ENCODE measurements at places on chromosomes 11 and 22.

- DNase-seq: no peak
Observed at GRCh38 chr11:2741377-2742131, 41.8 kb upstream of the KCNQ1OT1 start.

DNA sequence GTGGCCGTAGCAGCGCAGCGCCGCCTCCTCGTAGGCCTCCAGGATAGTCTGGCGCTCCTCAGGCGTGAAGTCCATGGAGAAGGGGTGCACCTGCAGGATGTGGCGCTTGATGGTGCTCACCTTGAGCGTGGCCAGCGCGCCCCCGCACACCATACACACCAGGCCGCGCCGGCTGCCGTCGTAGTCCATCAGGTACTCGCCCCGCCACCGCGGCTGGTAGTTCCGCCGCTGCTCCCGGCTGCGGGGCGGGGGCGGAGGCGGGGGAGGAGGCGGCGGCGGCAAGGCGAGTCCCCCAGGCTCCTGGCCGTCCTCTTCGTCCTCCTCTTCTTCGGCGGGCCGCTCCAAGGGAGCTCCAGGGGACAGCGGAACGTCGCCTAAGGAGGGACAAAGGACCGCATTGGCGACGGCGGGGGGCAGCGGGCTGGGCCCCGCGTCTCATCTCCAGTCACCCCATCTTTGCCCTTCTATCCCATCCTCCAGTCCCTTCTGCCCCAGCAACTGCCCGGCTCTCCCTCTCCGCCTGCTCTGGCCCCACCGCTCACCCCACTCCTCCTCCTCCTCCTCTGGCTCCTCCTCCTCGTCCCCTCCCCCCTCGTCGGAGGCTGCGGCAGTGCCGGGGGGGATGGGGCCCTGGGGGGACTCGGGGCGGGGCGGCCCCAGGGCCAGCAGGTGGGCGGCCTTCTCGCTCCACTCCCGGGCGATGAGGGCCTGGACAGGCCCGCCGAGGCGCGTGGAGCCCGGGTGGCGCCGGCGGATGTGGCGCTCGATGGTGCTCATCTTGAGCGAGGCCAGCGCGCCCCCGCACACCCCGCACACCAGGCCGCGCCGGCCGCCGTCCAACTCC, 4.9 kb downstream of the ZFTA start:
- no peak for DNase-seq

DNA sequence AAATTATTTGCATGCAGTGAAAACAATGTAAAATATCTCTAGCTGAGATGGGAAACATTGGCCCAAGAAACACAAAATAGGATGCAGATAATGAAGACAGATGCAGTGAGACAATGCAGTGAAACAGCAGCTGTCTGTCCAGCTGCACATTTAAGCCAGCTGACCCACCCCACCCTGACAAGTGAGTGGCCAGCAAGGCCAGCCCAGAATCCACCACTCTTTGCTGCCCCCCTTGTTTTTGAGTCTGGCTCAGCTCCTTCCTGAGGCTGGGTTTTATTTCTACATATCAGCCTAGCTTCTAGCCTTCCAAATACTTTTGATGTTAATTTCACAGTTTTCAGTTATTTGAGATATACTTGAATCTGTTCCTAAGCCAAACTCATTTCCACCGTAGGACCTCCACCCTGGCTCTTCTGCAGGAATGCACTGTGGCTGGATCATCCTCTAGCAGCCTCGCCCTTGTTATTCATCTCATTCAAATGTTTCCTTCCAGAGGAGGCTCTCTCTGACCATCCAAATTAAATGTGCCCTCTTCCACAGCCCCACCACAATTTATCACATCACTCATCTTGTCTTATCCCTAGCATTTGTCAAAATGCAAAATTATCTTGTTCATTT, 154.1 kb upstream of the POU2AF2 start:
- DNase-seq: no peak

DNA sequence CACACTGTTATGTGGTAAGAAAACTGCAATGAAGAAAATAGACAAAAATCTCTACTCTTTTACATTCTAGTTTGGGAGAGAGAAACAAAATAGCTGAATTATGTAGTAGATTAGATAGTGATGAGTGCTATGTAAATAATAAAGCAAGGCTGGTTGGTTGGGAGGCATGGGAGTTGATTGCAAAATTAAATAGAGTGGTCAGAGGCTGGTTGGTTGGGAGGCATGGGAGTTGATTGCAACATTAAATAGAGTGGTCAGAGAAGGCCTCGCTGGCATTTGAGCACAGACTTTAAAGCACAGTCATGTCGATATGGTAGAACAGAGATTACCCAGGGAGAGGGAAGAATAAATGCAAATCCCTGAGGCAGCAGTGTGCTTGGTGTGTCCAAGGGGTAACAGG, 22.4 kb downstream of the SIK2 start:
- DNase-seq: no peak

DNA sequence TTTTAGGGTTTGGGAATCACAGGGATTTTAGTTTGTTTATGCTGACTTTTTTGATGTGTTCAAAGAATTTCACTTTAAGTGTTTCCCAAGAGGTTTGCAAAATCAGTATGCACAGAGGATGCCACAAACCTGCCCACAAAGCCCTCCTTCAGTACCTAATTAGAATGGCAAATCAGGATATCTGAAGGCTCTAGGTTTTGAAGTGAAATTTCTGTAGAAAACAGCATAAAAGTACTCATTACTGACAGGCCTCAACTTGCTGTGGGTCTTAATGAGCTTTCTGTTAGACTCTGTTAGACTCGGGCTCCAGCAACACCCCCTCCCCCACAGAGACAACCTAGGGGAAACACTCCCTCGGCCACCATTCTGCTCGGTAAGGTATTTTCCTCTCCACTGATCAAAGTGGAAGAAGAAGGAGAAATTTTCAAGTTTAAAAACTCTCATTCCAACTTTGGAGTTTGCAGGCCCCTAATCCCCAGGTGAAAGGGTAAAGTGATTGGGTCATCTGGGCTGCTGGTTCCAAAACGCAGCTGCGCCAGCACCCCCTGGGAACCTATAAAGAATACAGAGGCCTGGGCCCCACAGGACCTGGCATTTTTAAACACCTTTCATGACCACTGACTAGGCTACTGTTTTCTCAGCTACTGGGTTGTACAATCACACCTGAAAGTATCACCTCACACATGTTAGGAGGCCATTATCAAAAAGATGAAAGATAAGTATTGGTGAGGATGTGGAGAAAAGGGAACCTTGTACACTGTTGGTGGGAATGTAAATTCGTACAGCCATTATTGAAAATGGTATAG, 67.5 kb downstream of the PLEKHA7 start:
- DNase-seq: no peak

GRCh38 chr11:102964867-102965266, 9.3 kb upstream of the MMP13 start:
- no peak for DNase-seq

GRCh38 chr11:11349870-11350337, 3.1 kb downstream of the CSNK2A3 start:
- no peak for DNase-seq

- no peak for DNase-seq
Observed at GRCh38 chr11:30017445-30017895, 640 bp upstream of the KCNA4 start.

DNA sequence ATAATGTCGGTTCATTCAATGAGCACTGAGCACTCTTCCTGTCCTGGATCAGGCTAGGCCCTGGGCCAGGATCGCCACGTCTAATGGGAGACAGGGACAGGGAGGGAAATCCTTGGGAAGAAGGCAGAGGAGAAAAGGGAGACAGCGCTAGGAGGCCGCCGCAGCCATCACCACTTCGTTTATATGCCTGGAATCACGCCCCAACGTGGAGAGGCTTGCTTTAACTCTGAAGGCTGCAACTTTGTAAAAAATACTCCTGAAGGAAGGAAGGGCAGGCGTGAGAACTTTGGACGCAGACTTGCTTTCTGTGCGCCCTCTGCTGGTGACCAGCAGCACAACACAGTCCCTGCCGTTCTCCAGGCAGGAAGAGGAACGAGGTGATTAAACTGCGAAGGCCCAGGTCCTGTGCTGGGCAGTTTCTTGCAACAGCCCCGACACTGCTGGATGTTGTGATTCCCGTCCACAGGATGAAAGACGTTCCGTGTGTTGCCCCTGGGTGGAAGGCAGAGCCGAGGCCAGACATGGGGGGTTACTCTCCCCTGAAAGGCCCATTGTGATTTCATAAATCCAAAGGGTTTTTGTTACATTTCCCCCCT, 22.1 kb downstream of the RIBC2 start:
- peak; percentile 77 for DNase-seq

GRCh38 chr11:103744496-103745153, 291.8 kb upstream of the DDI1 start:
- DNase-seq: no peak

DNA sequence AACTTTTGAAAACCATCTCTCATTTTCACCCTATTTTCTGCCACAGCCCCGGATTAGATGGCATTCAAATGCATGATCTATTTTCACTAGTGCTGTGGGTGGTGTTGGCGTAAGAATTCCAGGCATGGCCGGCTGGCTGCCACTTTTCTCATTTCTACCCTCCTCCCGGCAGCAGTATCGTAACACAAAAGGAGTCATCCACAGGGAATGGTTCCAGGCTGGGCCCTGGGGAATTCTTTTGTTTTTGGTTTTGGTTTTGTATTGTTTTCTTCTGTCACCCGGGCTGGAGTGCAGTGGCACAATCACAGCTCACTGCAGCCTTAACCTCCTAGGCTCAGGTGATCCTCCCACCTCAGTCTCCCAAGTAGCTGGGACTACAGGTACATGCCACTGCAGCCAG, 13.8 kb downstream of the JAML start:
- DNase-seq: no peak

- no peak for DNase-seq
Observed at GRCh38 chr11:40280159-40281051, 1179.0 kb downstream of the LRRC4C start.

DNA sequence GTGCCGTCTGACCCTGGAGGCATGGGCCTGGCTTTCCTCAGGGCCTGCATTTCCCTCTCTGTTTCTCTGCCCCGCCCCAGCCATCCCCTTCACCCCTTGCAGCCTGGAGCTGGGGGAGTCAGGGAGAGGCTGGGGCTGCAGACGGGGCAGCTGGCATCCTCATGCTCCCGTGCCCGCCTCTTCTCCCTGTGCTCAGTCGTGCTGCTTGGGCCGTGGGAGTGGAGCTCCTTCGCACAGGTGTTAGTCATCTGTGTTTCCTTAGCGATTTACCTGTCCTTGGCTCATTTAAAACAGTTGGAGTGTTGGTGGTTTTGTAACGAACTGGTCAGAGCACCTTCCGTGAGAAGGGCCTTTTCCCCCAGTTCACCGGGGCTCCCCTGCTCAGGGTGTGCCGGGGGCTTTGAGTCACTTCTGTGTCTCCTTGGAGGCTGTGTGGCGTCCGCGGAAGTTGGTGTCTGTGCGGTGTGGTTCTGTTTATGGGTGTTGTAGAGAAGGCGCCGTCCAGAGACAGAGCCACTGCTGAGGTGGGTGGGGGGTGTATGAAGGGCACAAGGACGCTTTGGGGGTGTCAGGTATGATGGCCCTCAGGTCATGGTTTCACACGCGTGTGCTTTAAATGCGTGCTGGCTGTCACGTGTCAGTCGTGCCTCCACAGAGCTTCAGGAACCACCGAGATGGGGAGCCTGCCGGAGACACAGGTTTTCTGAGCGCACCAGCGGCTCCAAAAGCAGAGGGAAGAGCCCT, 19.5 kb downstream of the BRSK2 start:
- no peak for DNase-seq

DNA sequence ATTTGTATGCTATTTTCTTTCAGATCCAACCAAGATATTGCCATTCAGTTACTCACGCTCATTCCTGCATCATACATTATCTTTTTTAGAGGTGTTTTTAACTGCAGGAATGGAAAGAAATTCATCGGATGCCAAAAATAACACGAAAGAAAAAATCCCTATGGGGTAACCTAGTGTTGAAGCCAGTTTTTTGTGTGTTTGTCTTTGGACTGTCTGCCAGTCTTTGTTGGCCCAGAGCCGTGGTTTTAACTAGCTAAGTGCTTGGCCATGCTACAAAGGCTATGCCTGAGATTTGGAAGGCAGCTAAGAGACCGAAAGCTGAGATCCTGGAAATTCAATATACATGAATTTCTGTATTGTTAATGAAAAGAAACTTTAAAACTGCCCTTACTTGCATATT, 309.8 kb upstream of the CNTN5 start:
- DNase-seq: peak; percentile 73

DNA sequence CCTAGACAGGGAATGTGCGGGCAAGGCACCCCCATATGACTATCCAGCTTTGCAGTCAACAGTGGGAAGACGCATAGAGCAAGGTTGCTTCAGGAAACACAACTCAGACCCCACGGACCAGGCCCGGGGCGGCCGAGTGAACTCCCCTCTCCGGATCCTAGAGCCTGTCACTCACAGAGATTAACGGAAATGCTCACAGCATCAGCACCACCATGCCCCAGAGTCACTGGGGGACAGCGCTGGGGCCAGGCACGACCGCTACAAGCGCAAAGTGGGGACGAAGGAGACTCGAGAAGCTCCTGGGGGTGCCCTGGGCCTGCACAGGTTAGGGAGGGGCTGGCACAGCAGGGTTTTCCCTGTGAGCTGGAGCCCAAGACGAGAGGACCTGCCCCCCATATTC, 15.9 kb downstream of the MACROD1 start:
- no peak for DNase-seq

- no peak for DNase-seq
Observed at GRCh38 chr11:100550298-100550697, 136.8 kb upstream of the ARHGAP42 start.

GRCh38 chr11:97732011-97732632, 1288.6 kb upstream of the CNTN5 start:
- DNase-seq: no peak

- DNase-seq: no peak
Observed at GRCh38 chr11:103731670-103732069, 304.8 kb upstream of the DDI1 start.

DNA sequence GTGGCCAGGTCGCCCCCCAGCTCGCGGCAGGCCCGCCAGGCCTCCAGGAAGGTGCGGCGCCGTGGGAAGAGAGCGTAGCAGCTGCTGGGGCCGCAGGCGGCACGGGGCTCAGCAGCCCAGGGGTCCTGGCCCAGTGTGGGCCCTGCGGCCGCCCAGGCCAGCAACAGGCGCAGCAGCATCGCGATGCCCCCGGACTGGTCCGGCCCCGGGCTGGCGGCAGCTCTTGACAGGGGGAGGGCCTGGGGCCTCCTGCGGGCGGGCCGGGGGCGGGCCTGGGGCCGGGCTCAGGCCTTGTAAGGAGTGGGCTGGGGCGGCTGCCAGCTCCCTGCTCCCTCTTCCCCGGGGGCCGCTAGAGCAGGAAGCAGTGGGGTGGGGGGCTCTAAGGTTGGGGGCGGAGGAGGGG, at the start of gene CD248:
Gene CD248, minus strand, starts transcription at position 196 of the 403 bp plus-strand sequence. Its CDS starts 17 bp downstream, at position 179.
- no peak for DNase-seq

Data from LNCaP clone FGC (cell line).